Epithelial cell of alveolus of lung (primary cell): ENCODE measurements at places on chromosomes 5 and 9. TPM values are rescaled to one million over a fixed set of nuclear protein-coding genes. Genes with fewer than 3 reads are reported as not detected.

The ANKRD55 gene
- total RNA-seq = 0.40 TPM in 1 of 2 replicates, not detected in the other

The DNAJC21 gene
- total RNA-seq = 19.5 and 21.5 TPM in 2 replicates

The EIF4E1B gene
- total RNA-seq = not detected in 2 replicates

The RASGRF2 gene
- total RNA-seq = 7.5 and 14.2 TPM in 2 replicates

The PALM2AKAP2 gene
- total RNA-seq = 11.9 and 16.3 TPM in 2 replicates

The SLC28A3 gene
- 0.13 TPM in 1 of 2 replicates, not detected in the other for total RNA-seq

The SPINK7 gene
- total RNA-seq = not detected in 2 replicates

The TEX48 gene
- total RNA-seq = not detected in 2 replicates

The CAVIN4 gene
- 0.65 and 1.9 TPM in 2 replicates for total RNA-seq

The CDH12 gene
- 0.52 and 2.0 TPM in 2 replicates for total RNA-seq

The NIPAL4 gene
- total RNA-seq = 0.13 TPM in 1 of 2 replicates, not detected in the other

The GKAP1 gene
- 0.39 and 3.9 TPM in 2 replicates for total RNA-seq

The PRDM9 gene
- not detected in 2 replicates for total RNA-seq

The GOLGA1 gene
- total RNA-seq = 7.2 and 8.9 TPM in 2 replicates

The C5 gene
- 0.80 and 1.3 TPM in 2 replicates for total RNA-seq

The SARDH gene
- total RNA-seq = 6.7 and 9.4 TPM in 2 replicates

The SLC27A6 gene
- 1.6 and 1.8 TPM in 2 replicates for total RNA-seq
